LNCaP clone FGC (cell line): ENCODE measurements at places on chromosomes 16 and 17.

- no peak for DNase-seq
Observed at GRCh38 chr16:49521734-49522325, 148.2 kb downstream of the C16orf78 start.

DNA sequence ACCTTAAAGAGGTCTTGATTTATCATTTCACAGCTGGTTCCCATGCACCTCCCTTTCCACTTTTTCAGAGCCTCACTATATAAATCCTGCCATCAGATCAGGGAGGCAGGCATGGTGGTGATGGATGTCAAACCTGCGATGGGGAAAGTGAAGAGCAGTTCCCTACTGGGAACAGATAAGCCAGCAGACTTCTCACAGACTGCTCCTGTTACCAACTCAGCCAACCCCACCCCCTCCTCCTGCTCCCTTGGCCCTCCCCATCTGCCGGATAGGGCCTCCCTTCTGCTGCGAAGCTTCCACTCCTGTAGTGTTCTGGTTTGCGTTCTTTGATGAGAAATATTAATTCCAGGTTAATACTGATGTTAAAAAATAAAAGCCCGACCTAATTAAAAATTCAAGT lies 232.1 kb downstream of the STX8 start:
- DNase-seq, result no peak

- no peak for DNase-seq
Observed at GRCh38 chr16:57643910-57644309, 15.5 kb downstream of the ADGRG1 start.

- DNase-seq, result no peak
Observed at GRCh38 chr17:39564211-39564848, 43.4 kb downstream of the NEUROD2 start.

GRCh38 chr17:72412650-72413076 lies 291.8 kb downstream of the SOX9 start:
- DNase-seq, result no peak

DNA sequence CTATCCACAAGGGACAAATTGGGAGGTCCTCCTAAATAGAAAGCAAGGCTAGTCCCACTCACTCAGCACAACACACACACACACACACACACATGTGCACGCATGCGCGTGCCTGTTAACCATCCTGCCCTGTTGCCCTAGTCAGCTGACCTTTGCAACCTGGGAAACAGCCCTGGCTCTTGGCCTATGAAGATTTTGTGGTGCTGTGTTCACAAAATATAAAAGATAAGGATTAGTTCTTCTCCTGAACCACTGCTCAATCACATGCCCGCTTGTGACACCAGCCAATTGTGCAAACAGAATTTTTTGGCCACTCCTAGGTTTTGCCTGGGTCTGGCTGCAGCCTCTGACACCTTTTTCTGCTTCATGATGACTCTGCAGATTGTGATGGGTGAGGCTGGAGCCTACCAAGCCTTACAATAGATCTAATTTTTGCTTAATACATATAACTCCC lies 3.3 kb upstream of the CES1 start:
- no peak for DNase-seq

- DNase-seq, result peak; percentile 61
Observed at GRCh38 chr17:47987240-47987835, 16.4 kb downstream of the CDK5RAP3 start.
